ENCODE measurements at places on chromosomes 2 and 18. TPM values are rescaled to one million over a fixed set of nuclear protein-coding genes. Genes with fewer than 3 reads are reported as not detected.

DNA sequence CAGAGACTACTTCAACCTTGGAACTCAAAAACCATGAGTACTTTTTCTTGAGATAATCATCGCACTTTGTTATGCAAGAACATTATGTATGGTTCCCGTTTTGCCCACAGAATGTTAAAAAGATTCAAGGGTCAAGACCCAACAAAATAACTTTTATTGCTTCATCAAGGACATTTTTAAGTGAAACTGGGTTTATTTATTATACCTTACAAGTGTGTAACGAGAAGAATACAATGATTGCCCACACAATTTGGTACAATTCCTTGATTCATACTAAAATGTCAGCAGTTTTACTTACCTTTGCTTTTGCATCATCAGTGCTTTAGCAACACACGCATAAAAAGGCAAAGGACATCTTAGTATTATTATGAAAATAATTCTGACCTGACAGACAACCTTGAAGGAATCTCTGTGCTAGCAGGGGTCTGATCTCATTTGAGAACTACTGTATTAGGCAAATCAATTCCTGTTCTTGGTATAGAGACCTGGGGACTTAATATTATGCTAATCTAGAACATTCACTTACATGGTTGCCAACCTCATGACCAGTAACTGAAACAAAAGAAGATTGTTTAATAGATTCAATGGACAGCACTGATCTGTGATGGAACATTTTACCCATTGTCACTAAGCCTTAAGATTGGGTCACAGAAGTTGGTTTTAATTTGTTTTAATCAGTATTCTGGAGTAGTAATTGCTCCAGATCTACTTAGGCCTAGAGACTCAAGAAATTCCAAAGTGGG is 16.2 kb downstream of the CCDC88A start:
- DNase-seq, result no peak

GRCh38 chr2:68230241-68231060 is 21.9 kb downstream of the PPP3R1 start:
- no peak for DNase-seq

The CNDP1 gene
- 0.75 TPM for total RNA-seq

The SERPINB7 gene
- 0.68 TPM for total RNA-seq

GRCh38 chr18:10047237-10047636 is 133.4 kb downstream of the VAPA start:
- DNase-seq, result no peak

The GPC1 gene
- 88.0 TPM for total RNA-seq

DNA sequence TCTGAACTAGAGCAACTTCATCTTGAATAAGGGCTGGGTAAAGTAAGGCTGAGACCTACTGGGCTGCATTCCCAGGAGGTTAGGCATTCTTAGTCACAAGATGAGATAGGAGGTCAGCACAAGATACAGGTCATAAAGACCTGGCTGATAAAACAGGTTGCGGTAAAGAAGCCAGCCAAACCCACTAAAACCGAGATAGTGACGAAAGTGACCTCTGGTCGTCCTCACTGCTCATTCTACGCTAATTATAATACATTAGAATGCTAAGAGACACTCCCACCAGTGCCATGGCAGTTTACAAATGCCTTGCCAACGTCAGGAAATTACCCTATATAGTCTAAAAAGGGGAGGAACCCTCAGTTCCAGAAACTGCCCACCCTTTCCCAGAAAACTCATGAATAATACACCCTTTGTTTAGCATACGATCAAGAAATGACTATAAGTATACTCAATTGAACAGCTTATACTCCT is 109.1 kb downstream of the FIGN start:
- no peak for DNase-seq

DNA sequence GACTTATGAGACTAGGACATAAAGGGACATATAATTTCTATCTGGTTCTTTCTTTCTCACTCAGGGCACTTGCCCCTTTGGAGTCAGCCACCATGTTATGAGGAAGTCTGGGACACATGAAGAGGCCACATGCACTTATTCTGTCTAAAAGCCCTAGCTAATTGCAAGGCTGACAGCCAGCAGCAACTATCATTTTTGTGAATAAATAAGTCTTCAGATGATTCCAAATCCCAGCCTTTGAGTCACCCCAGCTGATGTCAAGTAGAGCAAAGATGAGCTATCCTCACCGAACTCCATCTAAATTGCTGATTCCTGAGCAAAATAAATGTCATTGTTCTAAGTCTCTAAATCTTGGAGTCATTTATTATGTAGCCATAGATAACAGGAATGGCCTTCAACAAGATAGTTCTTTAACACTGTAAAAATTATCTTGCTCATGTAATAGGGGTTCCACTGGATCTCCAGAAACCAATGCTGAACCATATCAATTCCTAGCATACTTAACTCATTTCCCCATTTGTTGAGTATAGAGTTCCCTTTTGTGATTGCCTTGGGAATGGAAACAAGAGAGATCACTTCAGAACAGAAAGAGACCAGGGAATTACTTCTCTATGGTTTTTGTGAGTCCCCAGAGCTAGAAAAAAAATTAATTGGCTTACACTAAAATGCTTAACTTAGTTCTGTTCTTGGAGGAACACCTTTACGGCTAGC is 50.6 kb upstream of the FN1 start:
- no peak for DNase-seq

GRCh38 chr2:127705391-127706065 is 4.2 kb downstream of the SFT2D3 start:
- DNase-seq, result no peak

- no peak for DNase-seq
Observed at GRCh38 chr2:241563571-241563980, 5.0 kb downstream of the BOK start.

DNA sequence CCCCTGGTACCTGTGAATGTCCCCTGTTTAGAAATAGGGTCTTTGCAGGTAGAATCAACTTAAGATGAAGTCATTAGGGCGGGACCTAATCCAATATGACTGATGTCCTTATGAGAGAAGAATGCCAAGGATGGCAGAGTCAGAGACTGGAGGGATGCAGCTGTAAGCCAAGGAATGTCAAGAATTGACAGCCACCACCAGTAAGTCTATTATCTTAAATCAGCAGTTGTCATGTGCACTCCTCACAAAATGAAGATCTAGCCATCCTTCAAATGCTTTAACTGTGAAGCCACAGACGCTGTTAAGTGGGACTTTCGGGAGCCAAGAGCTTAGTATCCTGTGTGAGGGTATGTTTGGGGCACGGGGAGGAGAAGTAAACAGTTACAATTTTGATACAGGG is 83.2 kb downstream of the ITGA4 start:
- no peak for DNase-seq

The SP5 gene
- total RNA-seq, result 2.7 TPM

GRCh38 chr2:171852366-171852888 is 41.6 kb downstream of the SLC25A12 start:
- DNase-seq, result no peak

The ABCG8 gene
- total RNA-seq, result not detected

DNA sequence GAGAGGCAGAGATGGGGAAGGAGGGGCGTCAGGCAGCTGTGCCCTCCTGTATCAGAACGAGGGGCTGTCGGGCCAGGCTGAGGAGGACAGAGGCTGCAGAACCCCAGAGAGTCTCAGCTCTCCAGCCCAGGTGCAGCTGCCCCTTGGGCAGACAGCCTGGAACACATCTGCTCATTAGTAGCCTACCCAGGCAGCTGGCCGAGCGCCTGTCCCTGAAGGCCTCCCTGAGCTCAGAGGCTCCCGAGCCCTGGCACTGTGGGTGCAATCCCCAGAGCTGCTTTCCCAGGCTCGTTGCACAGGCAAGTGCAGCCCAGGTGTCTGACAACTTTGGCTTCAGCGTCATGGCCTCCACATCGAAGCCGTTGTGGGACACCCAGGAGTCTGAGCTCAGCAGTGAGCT is 13.1 kb upstream of the TMEM185B start:
- no peak for DNase-seq

GRCh38 chr2:102070058-102070642 is 72.4 kb upstream of the IL1R1 start:
- no peak for DNase-seq

- no peak for DNase-seq
Observed at GRCh38 chr2:68050353-68050752, 12.5 kb downstream of the C1D start.

DNA sequence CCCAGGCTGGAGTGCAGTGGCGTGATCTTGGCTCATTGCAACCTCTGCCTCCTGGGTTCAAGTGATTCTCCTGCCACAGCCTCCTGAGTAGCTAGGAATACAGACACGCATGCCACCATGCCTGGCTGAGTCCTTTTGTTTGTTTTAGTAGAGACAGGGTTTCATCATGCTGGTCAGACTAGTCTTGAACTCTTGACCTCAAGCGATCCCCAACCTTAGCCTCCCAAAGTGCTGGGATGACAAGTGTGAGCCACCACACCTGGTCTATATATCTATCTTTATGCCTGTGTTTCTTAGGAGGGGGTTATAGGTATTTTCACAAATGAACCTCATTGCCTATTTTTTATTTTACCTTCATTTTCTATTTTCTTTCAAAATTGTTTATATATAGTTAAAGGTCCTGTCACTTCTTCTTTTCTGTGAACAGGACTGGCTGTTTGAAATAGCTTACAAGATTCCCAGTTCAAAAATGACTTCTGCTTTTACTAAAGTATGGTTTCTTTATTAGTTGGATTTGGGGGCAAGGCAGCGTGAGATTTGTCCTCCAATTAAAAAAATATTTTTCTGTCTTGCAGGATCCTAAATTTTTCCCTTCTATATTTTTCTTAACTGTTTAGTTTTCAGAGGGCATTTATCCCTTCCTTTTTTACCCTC is 16.4 kb upstream of the MARCHF7 start:
- no peak for DNase-seq

DNA sequence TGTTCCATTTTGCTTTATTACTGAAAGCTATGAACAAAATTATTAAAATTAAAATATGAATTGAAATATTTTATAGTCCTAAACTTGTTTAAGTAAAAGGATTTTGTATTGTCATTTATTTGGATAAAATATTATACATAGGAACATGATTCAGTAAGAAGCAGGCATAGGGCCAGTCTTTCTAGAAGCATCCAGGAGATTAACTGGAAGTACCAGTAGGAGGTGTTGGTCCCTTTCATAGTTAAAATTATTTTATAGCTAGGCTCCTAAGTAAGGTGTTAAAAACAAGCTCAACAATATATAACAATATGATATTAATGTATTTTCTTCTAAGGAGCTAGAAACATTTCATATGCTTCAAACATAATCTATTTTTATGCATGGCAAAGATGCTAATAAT is 43.7 kb downstream of the FIGN start:
- DNase-seq, result no peak

- DNase-seq, result no peak
Observed at GRCh38 chr2:50535971-50536759, 495.8 kb downstream of the NRXN1 start.

The GPATCH11 gene
- 4.9 TPM for total RNA-seq

- no peak for DNase-seq
Observed at GRCh38 chr2:225270053-225270452, 129.5 kb upstream of the NYAP2 start.

The OTOS gene
- total RNA-seq, result not detected

GRCh38 chr18:63312737-63313395 is 6.7 kb downstream of the BCL2 start:
- no peak for DNase-seq

DNA sequence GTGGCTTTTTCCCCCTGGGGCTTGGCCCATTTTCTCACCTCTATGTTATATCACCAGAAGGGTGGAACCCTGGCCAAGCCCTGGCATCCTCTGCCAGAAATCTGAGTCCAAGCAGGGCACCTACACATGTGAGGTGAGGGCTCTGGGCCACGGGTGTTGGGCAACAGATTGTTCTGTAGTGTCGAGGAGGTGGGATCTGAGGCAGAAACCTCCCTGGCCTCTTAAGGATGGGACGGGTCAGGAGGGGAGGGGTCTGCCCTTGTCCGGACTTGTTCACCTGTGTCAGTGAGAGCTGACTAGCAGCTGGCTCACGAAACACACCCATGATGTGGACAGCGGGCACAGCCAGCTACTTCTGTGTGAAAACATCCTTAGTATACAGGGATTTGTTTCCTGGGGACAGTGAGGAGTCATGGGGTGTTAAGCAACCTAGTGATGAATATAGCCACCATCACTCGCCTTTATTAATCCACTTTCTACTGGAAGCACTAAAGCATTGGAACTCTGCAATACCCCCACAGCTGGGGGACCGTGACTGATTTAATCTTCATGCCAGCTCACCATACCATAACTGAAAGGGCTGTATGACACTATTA is 35.6 kb downstream of the EPAS1 start:
- DNase-seq, result no peak

DNA sequence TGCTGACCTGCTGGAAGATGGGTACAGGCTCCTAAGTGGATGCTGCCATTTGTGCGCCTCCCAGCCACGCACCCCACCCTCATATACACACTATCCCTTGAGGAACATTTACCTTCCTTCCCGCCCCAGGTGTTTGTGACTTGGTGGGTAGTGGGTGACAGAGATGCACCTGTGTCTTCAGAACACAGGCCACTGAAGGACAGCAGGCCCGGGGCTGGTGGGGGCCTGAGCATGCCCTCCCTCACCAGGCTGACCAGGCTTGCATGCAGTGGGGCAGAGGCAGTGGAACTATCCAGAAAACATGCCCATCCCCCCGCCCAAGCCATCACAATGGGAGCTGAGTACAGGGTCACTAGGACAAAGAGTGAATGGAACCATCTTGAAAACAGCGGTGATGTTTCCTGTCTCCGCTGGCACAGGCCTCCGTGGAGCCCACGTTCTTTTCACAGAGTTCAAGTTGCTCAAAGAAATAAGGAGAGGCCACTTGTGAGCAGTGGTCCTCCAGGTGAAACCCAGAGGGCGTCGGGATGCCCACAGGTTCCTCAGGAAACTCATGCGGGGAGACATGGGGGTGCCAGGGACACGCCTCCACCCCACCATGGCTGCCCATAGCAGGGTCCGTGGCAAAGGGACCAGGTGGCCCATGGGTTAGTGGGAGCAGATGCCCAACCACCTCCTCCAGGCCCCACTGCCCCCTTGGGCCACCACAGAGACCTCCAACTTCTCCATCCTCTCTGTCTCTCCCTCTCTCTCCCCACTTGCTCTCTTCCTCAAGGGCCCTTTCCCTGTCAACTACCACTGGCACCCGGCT is 90.9 kb downstream of the MALT1 start:
- DNase-seq, result peak; percentile 26

- no peak for DNase-seq
Observed at GRCh38 chr2:693606-694005, 16.4 kb upstream of the TMEM18 start.

GRCh38 chr2:26905341-26906198 is 57.6 kb downstream of the DPYSL5 start:
- no peak for DNase-seq

The SKOR2 gene
- total RNA-seq, result not detected

GRCh38 chr2:208334230-208334629 is 68.2 kb downstream of the PIKFYVE start:
- DNase-seq, result no peak

DNA sequence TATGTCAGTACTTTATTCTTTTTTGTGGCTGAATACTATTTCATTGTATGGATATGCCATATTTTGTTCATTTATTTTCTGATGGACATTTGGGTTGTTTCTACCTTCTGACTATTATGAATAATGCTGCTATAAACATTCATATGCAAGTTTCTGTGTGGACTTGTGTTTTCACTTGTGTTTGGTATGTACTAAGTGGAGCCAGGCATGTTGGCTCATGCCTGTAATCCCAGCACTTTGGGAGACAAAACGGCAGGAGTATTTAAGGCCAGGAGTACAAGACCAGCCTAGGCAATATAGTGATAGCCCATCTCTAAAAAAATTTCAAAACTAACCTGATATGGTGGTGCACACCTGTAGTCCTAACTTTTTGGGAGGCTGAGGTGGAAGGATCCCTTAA is 23.3 kb downstream of the MARCHF7 start:
- no peak for DNase-seq
